GM23338 (cell line): ENCODE measurements at places on chromosomes 16 and 17. TPM values are rescaled to one million over a fixed set of nuclear protein-coding genes. Genes with fewer than 3 reads are reported as not detected.

The CACNG3 gene
- total RNA-seq = 0.12 TPM in 1 of 2 replicates, not detected in the other

The SRCIN1 gene
- total RNA-seq = 1.3 and 2.2 TPM in 2 replicates

The ADAM11 gene
- 4.4 and 4.7 TPM in 2 replicates for total RNA-seq

The NME3 gene
- total RNA-seq = 73.7 and 95.3 TPM in 2 replicates

The ALDH3A1 gene
- total RNA-seq = 0.17 and 1.0 TPM in 2 replicates
